ENCODE measurements at places on chromosomes 5 and 9.

GRCh38 chr5:144121577-144121976 lies 48.9 kb downstream of the YIPF5 start:
- no peak for DNase-seq

GRCh38 chr9:38713426-38713825 lies 6.5 kb downstream of the FAM240B start:
- DNase-seq = no peak

- DNase-seq = no peak
These were observed 57.6 kb downstream of the JAK2 start for GRCh38 chr9:5042661-5043178.

DNA sequence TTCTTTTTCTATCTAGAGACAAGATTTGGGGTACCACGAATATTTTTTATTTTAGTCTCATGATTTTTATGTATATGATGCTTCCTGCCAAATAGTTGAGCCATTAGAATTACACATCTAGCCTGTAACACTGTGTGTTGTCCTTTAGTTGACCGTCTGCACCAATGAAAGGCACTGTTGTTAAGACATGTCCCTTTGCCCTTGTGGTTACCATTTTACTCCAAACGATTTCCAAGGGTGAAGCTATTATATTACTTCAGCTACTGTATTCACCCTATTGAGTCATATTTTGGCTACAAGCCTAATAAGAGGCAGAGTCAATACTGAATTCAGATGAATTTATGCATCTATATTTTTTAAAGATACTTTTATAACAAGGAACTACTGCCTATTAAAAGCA lies 207.6 kb downstream of the CETN3 start:
- DNase-seq = no peak

GRCh38 chr9:27489087-27489876 lies 34.8 kb upstream of the IFNK start:
- no peak for DNase-seq

DNA sequence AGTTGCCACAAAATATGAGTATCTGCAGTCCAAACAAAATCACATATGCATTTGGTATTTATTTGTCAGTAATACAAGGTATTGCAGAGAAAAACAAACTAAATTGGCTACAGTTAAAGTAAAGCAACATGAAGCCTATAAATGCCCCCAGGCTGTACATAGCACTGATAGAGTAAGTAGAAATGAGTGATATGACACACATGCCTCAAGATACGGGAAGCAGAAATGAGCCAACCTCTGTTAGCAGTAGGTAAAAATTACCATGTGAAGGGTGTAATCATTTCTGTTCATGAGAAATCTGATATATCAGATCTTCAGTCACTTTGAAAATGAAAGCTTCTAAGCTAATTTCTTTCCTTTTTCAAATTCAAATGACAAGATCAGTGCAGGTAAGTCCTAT lies 131.1 kb downstream of the CHSY3 start:
- no peak for DNase-seq

DNA sequence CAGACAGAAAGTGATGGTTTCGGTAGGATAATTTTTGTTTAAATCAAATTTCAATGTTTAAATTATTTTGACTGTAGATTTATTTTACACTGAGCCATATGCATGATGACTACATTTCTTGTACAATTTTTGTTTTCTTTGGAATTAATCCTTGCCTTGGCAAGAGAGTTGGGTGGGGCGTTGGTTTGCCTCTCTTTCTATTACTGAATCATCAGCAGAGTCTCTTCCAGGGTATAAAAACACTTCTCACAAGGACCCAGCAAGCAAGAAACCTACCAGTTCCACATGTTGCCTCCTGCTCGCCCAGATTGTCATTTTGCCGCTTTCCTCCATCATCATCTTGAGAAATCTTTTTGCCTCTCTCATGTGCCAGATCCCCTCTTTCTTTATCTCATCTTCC lies 455.0 kb upstream of the DMAC1 start:
- DNase-seq = no peak

DNA sequence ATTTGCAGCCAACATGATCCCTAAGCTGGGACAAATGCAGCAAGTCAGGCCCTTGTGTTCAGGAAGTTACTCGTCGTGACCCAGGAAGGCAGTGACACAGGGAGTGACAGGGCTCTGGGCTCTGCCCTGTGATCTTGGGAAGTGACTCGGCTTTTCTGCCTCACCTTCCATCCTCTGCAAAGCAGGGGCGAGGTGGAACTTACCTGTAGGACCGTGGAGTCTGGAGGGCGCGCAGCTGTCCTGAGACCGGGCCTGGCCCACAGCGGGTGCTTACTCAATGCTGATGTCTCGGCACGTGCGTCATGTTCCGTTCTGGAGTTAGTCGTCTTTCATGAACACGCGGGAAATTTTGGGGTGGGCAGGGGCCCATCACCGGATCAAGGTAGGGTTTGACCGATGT lies 22.8 kb upstream of the LPCAT1 start:
- DNase-seq = no peak

GRCh38 chr5:75239681-75240080 lies 3.0 kb upstream of the ANKRD31 start:
- no peak for DNase-seq

DNA sequence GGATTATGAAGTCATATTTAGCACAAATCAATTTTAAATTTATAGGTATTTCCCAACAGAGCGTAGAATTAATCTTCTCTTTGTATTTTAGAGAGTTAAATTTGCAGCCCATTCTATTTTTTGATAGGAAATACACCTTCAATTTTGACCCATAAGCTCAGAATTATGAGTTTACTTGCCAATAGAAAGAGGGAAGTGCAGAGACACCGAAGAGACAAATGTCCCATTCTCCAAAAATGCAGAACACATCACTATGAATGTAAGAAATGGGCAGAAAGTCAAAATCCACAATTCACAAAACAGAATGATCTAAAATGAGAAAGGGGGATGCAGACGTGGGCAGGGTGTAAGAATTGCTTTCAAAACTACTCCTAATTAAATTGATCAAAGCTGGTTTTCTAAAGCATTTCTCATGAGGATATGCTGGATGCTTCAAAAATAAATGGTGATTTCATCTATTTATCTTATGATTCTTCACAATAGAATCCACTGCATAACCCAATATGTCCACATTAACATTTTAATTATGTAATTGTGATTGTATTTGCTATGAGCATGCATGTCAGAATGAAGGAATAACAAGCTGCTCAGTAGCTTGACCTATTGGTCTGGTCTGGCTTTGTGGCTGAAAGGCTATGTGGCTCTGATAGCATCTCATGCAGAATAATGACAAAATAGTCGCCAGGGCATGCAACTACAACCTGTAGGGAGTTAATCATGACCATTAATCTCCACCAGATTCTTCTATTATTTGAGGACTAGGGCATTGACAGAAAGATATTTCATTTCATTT lies 550.1 kb upstream of the CDH18 start:
- no peak for DNase-seq

GRCh38 chr5:151648089-151648488 lies 38.6 kb downstream of the SPARC start:
- no peak for DNase-seq

DNA sequence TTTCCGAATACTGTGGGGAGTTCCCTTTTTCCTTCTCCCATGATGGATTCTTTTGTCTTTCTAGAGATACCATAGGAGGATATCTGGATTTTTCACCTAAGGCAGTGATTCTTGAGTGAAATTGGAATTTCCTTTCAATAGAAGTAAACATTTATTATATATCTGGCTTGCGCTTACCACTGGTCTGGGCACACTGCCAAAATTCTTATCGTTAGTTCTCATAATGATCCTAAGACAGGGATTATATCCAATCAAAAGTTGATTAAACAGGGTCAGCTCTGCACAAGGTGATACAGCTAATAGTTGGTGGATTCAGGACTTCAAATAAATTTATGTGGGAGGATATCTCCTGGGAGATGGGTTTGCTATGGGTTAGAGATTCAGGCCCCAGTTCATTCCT lies 9.6 kb downstream of the TLE4 start:
- no peak for DNase-seq

GRCh38 chr5:5629607-5629978 lies 207.1 kb downstream of the ICE1 start:
- DNase-seq = no peak

DNA sequence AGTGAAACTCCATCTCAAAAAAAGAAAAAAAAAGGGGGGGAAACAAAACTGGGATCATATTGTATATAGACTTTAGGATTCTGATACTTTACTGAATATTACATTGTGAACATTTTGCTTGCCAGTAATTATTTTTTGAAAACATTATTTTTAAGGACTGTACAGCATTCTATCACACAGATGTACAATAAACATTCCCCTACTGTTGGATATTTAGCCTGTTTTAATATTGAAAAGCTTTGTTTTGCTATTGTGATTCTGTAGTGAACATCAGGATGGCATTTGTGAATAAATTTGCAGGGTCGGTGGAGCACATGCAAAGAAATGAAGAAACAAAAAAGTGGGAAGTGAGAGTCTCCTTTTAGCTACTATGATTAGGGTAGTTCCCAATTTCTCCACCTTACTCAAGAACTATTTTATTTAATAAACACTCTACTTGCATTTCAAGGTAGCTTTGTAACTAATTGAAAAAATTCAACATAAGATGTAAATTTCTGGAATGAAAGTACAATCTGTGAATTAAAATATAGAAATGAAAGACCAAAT lies 18.7 kb downstream of the RASGRF2 start:
- no peak for DNase-seq

- no peak for DNase-seq
These were observed 25.0 kb upstream of the MATR3 start for GRCh38 chr5:139268364-139269202.

DNA sequence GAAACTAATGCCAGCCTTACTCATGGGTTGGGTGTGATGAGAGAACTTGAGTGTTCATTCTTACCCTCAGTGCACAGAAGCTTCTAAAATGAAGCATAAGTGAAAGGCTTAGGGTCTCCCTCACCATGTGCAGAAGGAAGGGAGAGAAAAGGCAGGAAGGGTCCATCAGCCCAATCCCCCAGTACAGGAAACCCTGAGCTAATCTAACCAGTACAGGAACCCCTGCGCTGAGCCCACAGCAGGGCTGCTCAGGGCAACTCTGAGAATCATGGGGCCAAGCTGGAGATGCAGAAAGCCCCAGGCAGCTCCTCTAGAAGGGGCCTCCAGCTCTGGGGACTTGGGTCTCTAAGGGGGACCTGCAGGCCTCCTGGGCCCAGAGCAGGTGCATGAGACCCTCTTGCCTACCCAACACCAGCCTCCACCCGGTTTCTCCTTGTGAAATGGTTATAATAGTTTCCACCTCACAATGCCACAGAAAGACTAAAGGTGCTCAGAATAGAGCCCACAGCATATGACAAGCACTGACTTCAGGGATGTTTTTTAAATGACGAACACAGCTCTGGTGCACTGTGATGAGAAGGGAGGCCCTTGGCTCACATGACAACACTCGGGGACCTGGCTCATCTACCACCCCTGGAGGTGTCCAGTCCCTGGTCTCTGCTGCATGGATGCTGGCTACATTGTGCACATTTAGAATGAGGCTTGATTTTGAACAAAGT lies 190.1 kb downstream of the ACTL7B start:
- DNase-seq = no peak

- DNase-seq = no peak
These were observed 51.4 kb upstream of the CAST start for GRCh38 chr5:96610747-96611146.

GRCh38 chr5:136998854-136999357 lies 500.2 kb downstream of the SPOCK1 start:
- no peak for DNase-seq

- no peak for DNase-seq
These were observed 17.3 kb downstream of the CSF1R start for GRCh38 chr5:150068961-150069645.

DNA sequence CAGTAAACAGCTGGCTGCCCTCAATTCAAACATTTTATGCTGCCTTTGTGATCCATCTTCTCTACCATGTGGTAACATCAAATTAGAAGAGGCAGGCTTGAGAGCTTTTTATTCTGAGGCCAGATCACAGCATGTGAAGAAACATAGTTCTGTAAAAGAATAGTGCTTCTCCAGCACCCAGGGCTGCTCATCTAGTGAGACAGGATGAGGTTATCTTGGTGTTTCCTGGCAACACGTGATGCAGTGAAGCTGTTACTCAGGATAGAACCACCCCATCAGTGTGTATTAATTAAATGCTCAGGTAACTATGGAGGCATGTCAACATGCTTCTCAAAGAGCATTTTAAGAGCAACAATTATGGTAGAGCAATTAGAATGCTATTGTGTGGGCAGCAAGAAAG lies 400.5 kb upstream of the ACO1 start:
- DNase-seq = no peak

DNA sequence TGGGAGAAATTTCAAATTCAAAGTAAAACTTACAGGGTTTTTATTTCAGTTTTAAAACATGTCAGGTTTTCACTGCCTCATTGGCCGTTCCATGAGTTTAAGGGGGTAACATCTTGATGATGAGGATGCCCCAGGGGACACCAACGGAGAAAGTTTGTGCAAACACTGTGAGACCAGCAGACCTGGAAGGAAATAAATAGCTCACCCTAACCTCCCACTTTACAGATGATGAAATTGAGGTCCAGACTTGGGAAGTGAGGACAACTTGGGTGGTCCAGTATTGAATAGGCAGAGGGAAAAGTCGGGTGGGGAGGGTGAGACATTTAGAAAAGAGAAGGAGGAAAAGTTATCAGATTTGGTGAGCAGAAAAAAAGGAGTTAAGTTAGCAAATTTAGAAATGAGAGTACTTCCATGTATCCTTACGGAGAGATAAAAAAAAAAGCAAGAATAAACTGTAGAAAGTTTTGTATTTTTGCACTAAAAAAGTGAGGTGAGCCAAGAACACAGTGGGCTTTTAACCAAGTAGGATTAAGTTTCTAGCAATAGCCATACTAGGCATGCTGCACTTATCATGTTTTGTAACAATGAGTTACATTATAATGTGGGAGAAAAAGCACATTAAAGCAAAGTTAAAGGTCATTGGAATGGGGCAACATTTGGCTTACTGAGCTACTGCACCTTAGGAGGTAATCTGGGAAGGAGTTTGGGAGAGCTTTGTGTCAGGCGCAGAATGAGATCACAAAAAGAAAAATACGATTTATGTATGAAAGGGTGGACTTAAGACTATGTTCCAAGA lies 125.1 kb downstream of the GAS1 start:
- DNase-seq = no peak

GRCh38 chr9:23683611-23684061 lies 142.4 kb downstream of the ELAVL2 start:
- DNase-seq = no peak

DNA sequence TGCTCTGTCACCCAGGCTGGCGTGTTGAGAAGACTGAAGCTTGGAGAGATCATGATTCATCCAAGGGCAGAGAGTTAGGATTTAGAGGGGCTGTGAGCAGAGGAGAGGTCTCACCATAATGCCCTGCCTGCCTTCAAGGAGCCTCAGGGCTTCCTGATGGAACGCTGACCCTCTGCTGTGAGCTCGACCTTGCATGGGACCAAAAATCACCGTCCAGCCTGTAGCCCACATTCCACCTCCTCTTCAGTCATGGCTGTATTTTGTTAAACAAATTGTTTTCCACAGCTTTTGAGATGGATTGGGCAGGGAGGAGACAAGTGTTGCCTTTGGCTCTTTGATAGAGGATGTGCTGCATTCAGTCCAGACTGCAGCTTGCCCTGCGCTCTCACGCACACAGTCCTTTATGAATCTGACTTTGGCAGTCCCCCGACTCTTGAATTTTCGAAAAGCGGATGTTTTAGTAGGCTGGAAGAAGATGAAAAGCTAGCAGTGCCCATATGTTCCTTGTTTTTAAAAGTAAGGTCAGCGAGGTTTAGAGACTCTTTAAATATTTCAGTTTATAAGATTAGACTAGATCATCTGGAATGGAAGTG lies 79.5 kb downstream of the MVB12B start:
- no peak for DNase-seq

All from stimulated activated CD4-positive, alpha-beta T cell treated with anti-CD3 and anti-CD28 coated beads, Interleukin-15, amount 100 ng/mL, for 48 hours (primary cell).